WTC11 (cell line): ENCODE measurements at places on chromosomes 12 and 14.

- DNase-seq: peak; percentile 79
Measured at GRCh38 chr12:65822732-65823512, 1.4 kb upstream of the HMGA2 start.

DNA sequence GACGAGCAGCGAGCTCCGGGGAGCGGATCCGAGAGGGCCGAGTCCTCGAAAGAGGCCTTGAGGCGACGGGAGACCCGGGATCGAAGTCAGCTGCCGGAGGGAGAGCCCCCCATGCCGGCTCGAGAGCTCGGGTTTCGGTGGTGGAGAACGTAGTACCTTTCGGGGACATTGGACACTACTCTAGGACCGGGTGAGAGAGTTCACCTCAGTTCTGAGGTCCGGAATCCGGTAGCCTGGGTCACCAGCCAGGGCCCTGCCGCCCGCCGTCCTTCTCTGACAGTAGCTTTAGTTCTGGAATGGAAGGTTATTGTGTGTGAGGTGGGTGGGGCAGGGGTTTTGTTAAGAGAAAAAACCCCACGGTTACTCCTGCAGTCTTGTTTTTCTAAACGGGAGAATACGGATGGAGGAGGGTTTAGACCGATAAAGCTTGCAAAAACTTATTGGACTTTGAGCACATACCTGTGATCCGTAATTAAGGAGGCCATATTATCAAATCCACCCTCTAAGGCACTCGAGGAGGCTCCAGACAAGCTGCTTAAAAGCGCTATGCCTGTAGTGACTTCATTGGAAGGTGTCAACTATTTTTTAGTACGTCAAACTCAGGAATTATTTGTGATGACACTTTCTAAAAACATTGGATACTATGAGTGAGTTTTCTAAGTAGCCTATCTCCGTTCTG is 765 bp downstream of the SCYL2 start:
- DNase-seq: no peak

- DNase-seq: no peak
Measured at GRCh38 chr12:25992026-25992782, 33.7 kb downstream of the RASSF8 start.

GRCh38 chr12:130162745-130163460 is 639 bp downstream of the FZD10 start:
- DNase-seq: no peak

DNA sequence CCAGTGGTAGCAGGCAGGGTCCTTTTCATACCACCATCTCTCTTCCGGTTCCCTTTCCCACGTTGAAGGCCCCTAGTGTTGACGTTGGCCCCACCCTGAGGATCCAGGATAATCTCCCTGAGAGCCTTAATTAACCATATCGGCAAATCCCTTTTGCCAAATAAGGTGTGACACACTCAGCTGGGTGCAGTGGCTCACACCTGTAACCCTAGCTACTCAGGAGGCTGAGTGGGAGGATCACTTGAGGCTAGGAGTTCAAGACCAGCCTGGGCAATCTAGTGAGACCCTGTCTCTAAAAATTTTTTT is 2.8 kb upstream of the TMEM119 start:
- no peak for DNase-seq

- no peak for DNase-seq
Measured at GRCh38 chr14:51014625-51015024, 70.3 kb upstream of the PYGL start.

- DNase-seq: peak; percentile 50
Measured at GRCh38 chr14:22973217-22974032, 8.9 kb downstream of the AJUBA start.

DNA sequence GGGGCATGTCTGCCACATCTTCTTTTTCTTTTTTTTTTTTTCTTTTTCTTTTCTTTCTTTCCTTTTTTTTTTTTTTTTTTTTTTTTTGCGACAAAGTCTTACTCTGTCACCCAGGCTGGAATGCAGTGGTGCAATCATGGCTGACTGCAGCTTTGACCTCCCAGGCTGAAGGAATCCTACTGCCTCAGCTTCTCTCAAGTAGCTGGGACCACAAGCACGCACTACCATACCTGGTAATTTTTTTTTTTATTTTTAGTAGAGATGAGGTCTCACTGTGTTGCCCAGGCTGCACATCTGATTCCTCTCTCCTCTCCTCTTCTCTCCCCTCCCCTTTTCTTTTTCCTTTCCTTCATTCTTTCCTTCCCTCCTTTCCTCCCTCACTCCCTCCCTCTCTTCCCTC is 18.5 kb downstream of the SLC15A5 start:
- no peak for DNase-seq

- no peak for DNase-seq
Measured at GRCh38 chr14:66831173-66831572, 323.2 kb downstream of the GPHN start.

DNA sequence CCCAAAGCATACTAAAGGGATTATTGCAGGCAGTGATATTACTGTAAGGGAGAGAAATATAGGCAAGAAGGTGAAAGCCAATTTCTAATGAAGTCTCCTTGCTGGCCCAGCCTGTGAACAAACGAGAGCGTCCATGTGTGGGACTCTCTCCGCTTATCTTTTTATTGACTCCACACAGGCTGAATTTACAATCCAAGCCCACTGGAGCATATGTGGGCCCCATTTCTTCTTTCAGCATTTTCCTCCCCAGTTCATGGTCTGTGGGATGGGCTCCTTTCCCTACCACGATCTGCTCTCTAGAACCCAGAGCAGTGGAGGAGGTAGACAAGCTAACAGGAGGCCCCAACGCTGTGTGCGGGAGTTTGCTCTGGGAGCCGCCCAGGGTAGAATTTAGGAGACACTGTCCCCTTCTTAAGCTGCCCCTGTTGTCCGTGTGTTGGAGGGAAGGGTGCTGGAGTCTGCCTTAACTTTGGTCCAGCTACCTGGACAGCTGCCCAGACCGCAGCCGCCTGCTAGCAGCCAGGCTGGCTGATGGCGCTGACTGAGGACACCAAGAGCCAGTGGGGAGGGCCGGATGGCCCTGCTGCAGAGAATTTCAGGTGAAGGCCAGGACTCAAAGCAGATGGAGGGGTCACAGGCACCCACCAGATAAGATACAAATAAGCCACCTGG is 3.2 kb upstream of the HOXC11 start:
- no peak for DNase-seq
